ENCODE measurements at places on chromosomes 11 and 22. TPM values are rescaled to one million over a fixed set of nuclear protein-coding genes. Genes with fewer than 3 reads are reported as not detected.

MMP26 gene
- total RNA-seq: not detected

SEPTIN3 gene
- 0.30 TPM for total RNA-seq

PAMR1 gene
- total RNA-seq: not detected

CYB5R3 gene
- 51.0 TPM for total RNA-seq

TMEM191C gene
- total RNA-seq: 2.6 TPM

TSSK2 gene
- total RNA-seq: not detected

CHADL gene
- total RNA-seq: 2.3 TPM

SERPING1 gene
- total RNA-seq: 1.9 TPM

MS4A1 gene
- total RNA-seq: 54.1 TPM

HOATZ gene
- not detected for total RNA-seq

STK33 gene
- 0.54 TPM for total RNA-seq

CSNK2A3 gene
- total RNA-seq: not detected

DAGLA gene
- 0.19 TPM for total RNA-seq

TMEM135 gene
- 11.7 TPM for total RNA-seq

CCDC157 gene
- 4.6 TPM for total RNA-seq

OR52I2 gene
- total RNA-seq: not detected

PHLDB1 gene
- 7.8 TPM for total RNA-seq

All from T-cell (primary cell).